ENCODE measurements at places on chromosomes 4 and X. TPM values are rescaled to one million over a fixed set of nuclear protein-coding genes. Genes with fewer than 3 reads are reported as not detected.

DNA sequence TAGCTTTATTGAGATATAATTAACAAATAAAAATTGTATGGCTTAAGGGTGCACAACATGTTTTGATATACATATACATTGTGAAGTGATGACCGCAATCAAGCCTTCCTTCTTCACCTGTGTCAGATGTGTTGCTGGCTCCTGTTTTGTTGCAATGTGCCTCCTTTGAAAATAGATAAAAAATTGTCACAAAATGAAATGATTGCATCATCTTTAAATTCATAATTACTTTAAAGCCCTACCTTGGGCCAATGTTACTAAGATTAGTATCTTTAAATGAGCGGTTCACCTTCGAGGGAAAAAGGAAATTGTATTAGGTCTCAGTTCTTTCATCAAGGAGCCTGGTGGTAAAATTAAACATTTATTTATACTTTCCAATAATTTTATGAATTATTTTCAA lies 77.3 kb downstream of the GPRIN3 start:
- DNase-seq, result no peak

DNA sequence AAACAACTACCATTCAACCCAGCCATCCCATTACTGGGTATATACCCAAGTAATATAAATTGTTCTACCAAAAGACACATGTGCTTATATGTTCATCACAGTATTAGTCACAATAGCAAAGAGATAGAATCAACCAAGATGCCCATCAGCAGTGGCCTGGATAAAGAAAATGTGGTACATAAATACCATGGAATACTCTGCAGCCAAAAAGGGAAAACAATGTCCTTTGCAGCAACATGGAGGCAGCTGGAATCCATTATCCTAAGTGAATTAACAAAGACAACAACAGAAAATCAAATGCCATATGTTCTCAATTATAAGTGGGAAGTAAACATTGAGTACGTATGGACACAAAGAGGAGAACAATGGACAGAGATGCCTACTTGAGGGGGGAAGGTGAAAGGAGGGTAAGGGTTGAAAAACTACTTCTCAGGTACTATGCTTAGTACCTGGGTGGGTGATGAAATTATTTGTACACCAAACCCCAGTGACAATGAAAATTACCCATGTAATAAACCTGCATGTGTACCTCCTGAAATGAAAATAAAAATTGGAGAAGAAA lies 632.1 kb upstream of the AADAT start:
- DNase-seq, result no peak

- DNase-seq, result peak; percentile 38
These were observed 578 bp downstream of the CHIC2 start for GRCh38 chr4:54063737-54064316.

Gene SULT1E1
- polyA plus RNA-seq, result 645 TPM
